Substantia nigra (tissue), 51 donors: ENCODE measurements at places on chromosomes 3 and 15.

GRCh38 chr15:30933293-30933692 is 29.6 kb downstream of the FAN1 start:
- DNase-seq = no peak

DNA sequence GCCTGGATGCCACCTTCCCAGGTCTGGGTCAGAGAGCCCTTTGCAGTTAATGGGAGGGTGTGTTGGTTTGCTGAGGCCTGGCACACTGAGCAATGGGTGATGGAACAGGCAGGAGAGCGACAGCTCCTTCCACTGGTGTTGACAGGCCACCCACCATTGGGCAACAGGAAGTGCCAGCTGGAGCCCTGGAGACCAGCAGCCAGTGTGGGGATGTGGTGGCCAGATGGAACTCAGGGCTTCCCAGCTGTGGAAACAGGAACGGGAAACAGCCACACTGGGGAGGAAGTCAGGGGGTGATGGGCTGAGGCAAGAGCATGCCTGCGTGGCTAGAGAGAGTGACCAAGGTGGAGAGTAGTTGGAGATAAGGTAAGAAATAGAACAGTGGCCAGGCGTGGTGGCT is 9.3 kb downstream of the PSTPIP1 start:
- no peak for DNase-seq

- no peak for DNase-seq
Measured at GRCh38 chr15:40096094-40096891, 12.4 kb downstream of the BMF start.

GRCh38 chr3:178663201-178663934 is 127.1 kb downstream of the KCNMB2 start:
- DNase-seq = no peak

GRCh38 chr3:169744366-169745054 is 20.4 kb downstream of the TERC start:
- no peak for DNase-seq

DNA sequence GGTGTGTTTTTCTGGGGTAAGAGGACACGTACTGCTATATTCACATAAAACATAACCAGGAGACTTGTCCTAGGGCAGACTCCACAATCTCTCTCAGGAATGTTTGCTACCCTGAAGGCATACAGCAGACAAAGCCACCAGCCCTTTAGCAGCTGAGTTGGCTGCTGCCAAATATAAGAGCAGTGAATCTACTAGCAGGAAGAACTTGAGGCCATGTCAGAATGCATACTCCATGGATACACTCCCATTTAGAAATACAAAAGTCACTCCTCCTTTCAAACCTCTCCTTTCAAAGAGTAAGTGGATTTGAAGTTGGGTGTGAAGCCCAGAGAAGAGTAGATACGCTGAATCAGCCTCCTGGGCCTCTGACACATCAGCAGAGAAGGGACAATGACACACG is 94.1 kb downstream of the CADPS start:
- no peak for DNase-seq

DNA sequence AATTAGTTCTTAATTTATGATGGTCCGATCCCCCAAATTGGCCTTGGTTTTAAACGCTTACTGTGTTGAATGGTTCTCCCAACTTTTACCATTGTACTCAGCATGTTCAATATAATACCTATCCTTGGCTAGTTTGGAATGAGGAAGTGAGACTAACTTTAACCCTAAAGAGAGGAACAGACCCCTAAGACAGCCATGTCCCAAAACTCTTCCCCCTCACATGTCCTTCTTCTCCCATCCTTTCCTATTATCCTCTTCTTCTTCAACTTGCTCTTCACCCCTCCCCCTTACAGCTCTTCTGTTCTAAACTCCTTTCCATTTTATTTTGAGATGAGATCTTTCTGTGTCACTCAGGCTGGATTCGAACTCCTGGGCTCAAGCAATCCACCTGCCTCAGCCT is 116.5 kb downstream of the RBMS3 start:
- no peak for DNase-seq

GRCh38 chr15:71335591-71335990 is 220.3 kb downstream of the THSD4 start:
- DNase-seq = no peak

DNA sequence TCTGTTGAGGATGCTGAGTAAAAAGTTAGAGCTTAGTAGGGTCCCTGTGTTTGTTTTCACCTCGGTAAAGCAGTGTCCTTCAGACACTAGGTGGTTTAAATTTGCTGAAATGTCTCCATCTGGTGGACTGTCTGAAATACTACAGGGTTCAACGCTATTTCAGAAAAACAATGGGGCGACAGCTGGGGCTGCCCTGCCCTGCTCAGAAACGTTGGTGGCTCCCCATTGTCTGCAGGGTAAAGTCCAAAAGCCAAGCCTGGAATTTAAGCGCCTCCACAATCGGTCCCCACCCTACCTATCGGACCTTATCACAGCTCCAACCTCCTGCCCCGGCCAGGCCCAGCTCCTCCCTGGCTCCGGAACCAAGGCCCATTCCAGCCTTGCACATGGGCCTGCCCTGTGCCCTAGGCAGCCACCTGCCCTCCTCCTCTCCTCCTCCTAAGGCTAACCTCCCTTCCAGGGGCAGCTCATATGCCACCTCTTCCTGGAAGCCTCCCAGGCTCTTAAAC is 4.3 kb upstream of the TSEN2 start:
- no peak for DNase-seq

DNA sequence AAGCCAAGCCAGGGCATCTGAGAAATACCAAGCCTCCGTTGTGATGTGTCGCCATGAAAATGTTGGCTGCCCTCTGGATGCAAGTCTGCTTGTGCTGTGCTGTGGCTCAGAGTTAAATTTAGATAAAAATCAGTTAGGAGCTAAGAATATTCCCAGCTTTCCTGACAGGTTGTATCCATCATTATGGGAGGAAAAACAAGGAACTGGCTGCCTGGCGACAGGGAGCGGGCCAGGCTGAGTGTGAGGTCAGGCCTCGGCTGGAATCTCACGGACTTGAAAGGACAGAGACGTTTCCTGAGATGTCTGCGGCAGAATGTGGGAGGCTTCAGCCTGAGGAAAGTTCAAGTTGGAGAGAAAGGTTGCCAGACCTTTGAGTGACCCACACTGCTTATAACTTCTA is 213.8 kb downstream of the THSD4 start:
- DNase-seq = no peak

DNA sequence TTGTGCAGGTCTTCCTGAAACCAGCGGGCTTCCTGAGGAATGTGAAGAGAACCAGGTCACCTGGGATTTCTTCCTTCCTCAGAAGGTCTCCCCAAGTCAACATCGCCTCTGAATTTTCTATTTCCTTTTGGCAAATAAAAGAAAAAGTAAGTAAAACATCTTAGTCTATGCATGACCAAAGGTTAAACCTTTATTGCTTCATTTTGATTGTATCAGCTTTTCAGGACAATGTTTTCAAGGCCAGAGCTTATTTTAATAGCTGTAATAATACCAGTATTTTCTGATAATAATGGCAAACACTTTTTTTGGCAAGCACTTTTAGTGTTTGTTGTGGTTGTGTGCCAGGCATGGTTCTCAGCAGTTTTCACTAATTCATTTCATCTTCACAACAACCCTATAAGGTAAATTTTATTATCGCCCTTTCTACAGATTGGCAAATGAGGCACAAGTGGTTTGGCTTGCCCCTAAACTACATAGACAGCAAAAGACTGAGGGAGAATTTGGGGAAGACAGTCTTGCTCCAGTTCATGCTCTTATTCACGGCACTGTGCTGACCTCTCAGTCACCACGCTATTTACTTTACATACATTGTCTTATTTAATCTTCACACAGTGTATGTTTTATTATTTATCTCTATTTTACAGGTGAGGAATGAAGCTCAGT is 110.4 kb downstream of the RPL22L1 start:
- no peak for DNase-seq

DNA sequence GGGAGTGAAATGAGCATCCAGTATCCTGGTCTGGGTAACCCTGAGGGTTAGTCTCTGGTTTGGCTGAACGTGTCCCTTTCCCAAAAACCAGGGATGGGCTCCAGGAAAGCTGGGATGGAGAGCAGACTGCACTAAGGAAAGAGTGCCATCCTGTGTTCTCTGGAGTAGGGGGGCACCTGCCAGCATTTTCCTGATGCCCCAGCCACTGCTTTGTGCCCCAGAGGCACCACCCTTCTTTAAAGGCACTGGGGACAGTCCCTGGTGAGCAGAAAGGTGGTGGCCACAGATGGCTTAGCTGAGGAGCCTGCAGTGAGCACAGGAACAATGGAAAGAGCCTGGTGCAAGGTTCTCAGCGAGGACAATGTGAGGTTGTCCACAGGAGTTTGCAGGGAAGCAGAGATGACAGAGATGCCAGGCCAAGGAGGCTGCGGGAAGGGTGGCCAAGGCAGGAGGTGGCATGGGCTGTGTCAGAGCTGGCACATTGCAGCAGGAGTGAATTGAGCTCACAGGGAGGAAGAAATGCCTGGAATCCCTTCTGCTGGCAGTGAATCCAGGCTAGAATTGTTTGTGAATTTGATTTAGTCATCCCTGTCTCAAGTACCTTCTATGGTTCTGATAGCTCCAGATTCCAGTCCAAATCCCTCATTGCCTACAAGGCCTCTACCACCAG is 39.9 kb downstream of the AMOTL2 start:
- DNase-seq = no peak

- DNase-seq = no peak
Measured at GRCh38 chr3:145522893-145523651, 637.9 kb downstream of the PLOD2 start.
